ENCODE measurements at places on chromosomes 1 and 21.

DNA sequence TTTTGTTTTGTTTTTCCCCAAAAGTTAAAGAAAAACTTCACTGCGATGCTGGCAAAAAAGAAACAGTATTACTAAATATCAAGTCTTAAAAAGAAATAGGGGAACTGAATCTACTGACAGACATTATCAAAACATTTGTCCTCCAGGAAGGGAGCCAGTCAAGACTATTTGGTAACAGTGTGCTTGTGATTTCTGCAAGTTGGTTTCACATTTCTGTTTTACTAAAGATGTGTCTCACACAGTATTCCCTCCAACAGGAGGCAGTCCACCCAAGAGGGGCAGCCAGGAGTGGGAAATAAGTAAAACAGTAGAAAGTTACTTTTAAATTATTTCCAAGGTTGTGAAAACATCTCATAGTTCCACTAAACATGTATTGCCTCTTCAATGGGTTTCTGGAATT lies 74.4 kb upstream of the SDC3 start:
- no peak for DNase-seq

DNA sequence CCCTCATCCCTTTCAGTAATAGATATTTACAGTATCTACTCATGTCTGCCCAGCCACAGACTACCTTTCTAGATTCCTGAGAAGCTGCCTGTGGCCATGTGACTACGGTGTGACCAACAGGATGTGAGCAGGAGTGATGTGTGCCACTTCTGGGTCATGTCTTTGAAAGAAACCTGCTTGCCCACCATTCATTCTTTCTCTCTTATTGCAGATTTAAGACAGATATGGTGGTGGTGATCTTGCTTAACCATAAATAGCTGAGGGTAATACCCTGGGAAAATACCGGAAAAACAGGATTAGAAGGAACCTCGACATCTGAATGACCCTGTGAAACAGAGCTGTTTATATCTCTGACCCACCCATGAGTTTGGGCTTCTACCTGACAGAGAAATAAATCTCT lies 41.6 kb upstream of the GUCA2A start:
- DNase-seq = no peak

GRCh38 chr1:111791776-111792175 lies 36.1 kb downstream of the DDX20 start:
- DNase-seq = no peak

DNA sequence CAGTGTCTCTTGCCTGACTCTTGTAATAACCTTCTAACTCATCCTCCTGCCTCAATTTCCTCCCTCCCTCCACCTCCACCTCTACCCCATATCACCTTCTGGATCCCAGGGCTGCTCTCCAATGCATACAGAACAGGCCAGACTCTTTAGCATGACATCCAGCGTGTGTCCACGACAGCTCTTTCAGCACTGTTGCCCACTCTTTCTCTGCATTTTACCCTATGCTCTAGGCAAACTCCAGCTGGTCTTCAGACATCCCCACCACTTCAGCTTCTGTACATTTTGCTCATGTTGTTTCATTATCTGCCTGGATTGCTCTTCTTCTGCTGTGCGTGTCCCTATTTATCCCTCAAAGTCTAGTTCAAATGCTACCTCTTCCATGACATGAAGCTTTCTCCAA lies 4.8 kb downstream of the INKA2 start:
- no peak for DNase-seq

DNA sequence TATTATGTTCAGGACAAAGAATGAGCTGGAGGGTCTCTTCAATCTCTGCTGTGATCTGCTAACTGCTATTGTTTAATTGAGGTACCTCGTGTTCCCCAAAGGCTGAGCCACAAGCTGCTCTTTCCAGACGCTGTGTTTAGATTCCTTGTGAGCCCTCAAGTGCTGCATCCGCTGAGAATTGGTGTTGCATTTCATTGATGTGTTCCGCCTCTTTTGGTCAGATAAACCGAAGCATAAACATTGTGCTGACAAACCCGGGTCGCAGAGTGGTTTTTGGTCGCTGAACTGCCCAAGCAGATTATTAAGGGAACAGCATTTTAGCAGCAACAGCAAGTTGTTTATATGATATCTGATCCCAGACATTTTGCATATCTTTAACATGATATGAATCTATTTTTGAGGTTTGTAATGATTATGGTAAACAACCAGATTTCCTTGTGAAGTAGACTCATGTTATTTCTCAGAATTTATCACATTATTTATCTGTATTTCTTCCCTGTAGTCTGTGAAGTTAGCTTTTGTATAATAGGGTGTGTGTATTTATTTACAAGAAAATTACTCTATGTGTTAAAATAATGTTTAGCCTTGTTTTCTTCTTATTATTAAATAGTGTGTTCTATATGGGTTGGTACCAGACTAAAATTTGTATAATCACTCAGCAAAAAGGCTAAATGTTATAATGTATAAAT lies 217.2 kb upstream of the C1orf105 start:
- DNase-seq = no peak

DNA sequence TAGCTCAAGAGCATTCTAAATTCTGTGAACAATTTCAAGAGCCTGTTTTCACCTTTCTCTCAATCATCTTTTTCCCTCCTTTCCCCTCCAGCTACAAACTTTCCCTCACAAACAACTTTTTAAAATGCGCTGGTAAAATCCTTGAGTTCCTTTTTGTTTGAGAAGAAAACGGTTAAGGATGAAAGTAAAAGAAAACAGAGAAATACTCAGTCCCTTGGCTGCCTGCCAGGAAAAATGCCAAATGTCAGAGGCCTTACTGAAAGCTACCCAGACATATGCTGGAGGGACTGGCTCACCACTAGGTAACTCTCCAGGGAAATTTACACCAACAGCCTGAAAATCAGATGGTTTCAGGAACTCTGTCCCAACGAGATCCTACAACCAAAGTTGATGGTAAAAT lies 11.0 kb upstream of the SERBP1 start:
- DNase-seq = no peak

GRCh38 chr1:226608699-226609505 lies 60.3 kb downstream of the STUM start:
- DNase-seq = peak; percentile 70

Measured in CD4-positive, alpha-beta T cell treated with Interleukin-12 subunit alpha and Interleukin-12 subunit beta, for 1 hour (primary cell).